Stimulated activated CD4-positive, alpha-beta T cell treated with anti-CD3 and anti-CD28 coated beads, Interleukin-1b, Interleukin-23, amount 100 ng/mL, for 1 hour (primary cell): ENCODE measurements at places on chromosomes 5 and 9.
A peak's percentile ranks its signal among the peaks of the same experiment; 100 is the strongest.

- DNase-seq = no peak
Measured at GRCh38 chr5:135179308-135179980, 145.4 kb upstream of the PITX1 start.

GRCh38 chr9:14148501-14149103 lies 165.3 kb downstream of the NFIB start:
- DNase-seq = no peak

- DNase-seq = no peak
Measured at GRCh38 chr9:109349421-109349846, 28.6 kb upstream of the EPB41L4B start.

- no peak for DNase-seq
Measured at GRCh38 chr9:93263334-93264229, 79.6 kb downstream of the WNK2 start.

- DNase-seq = no peak
Measured at GRCh38 chr9:120242116-120242811, 337.7 kb downstream of the CDK5RAP2 start.

DNA sequence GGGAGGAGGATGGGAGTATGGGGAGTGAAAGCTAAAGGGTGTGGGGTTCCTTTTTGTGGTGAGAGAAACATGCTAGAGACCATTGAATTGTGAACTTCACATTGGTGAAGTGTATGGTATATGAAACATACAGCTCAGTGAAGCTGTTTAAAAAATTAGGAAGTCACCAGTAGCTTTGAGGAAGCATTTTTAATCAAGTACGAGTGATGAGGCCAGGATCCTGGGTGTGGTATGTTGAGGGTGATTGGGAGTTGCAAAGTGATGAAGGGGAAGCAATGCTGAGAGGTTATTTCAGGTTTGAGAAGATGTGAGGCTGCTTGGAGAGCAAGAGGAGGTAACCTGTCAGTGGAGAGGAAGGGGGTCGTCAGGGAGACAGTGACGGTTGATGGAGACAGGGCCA lies 22.7 kb upstream of the CLK4 start:
- DNase-seq = no peak

- DNase-seq = no peak
Measured at GRCh38 chr9:9790216-9790872, 822.5 kb downstream of the PTPRD start.

DNA sequence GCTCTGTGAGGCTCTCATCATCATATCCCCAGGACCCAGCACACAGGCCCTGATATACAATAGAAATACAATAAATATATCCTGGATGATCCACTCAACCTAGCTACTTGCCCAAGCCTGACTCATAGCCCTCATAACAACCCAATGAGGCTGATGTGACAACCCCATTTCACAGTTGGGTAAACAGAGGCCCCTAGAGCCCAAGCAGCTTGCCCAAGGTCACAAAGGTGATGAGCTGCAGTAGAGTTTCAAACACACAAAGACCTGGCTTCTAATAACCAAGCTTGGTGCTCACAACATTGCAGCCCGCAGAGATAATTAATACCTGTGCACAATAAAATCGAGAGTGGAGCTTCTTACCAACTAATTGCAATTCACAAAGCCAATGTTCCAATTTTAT lies 3.2 kb upstream of the AKNA start:
- no peak for DNase-seq

GRCh38 chr9:4305065-4305985 lies 5.5 kb upstream of the GLIS3 start:
- no peak for DNase-seq

- no peak for DNase-seq
Measured at GRCh38 chr9:71744754-71745521, 23.4 kb downstream of the CEMIP2 start.

- no peak for DNase-seq
Measured at GRCh38 chr5:2579126-2579525, 172.4 kb downstream of the IRX2 start.

GRCh38 chr5:68000805-68001204 lies 214.8 kb upstream of the PIK3R1 start:
- DNase-seq = no peak

GRCh38 chr5:137113161-137113560 lies 386.0 kb downstream of the SPOCK1 start:
- DNase-seq = no peak

- DNase-seq = no peak
Measured at GRCh38 chr9:135032041-135032835, 55.2 kb upstream of the OLFM1 start.

GRCh38 chr9:16628413-16628812 lies 242.1 kb downstream of the BNC2 start:
- no peak for DNase-seq

DNA sequence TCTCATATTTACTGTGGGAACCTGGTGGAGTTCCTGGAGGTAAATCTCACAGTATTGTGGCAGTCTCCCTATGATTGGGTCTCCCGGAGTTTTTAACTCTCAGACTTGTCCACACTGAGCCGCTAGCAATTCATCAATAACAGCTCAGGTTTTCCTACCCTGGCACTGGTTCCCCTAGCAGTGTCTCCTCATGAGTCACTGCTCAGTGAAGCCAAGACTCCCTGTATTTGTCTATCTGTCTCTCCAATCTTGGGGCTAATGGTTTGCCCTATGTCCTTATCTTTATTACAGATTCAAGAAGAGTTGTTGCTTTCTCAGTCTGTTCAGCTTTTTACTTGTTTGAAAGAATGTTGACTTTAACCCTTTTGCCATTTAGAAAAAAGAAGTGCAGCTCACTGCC lies 176.7 kb upstream of the FGF10 start:
- no peak for DNase-seq

DNA sequence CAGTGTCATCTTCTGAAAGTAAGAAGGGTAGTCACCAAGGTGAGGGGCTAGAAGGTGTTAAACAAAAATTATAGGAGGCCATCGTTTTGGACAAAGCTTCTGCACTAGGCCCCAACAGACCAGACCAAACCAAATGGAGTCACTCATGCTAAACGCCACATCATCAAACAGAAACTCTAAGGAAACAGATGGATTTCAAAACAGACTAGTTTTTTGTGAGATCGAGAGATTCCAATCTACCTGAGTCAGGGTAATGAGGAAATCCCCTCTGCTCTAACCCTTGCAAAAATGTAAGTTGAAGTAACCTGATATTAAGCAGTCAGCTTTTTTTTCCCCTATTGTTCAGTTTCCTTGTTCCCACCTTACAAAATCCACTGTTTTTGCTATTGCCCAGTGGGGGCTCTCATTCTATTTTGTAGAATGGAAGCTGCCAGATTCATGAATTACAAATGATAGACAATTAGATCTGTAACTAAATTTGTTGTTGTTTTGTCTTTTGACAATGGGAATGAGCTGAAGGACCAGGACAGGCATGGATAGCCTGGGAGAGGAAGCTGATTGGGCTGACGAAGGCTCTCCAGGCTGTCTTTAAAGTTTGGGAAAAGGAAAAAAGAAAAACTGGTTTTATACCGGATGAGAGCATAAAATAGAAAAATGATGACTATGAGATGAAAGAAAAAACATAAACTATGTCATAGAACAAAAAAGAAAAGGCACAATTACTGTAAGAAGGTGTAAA lies 94.7 kb upstream of the ADAMTSL1 start:
- no peak for DNase-seq

GRCh38 chr9:137813167-137813566 lies 64.4 kb upstream of the CACNA1B start:
- DNase-seq = no peak

GRCh38 chr9:37229882-37230482 lies 109.6 kb downstream of the ZCCHC7 start:
- DNase-seq = no peak

DNA sequence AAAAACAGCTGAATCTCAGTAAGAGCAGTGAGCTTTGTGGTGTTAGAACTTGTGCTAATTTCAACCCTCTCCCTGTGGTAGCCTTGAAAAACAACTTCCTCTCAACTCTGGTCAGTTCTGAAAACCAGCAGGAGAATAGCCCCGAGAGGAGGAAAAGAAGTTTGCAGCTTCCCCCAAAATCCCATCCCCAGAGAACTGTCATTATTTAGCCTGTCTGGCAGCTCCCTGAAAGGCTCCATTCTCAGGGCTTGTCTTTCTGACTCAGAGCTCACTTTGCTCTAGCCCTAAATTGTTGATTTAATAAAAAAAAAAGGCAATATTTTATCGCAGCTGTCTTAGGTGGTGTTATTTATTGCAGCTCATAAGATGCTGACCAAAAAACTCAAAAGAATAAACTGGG lies 11.4 kb upstream of the SLC45A2 start:
- no peak for DNase-seq

DNA sequence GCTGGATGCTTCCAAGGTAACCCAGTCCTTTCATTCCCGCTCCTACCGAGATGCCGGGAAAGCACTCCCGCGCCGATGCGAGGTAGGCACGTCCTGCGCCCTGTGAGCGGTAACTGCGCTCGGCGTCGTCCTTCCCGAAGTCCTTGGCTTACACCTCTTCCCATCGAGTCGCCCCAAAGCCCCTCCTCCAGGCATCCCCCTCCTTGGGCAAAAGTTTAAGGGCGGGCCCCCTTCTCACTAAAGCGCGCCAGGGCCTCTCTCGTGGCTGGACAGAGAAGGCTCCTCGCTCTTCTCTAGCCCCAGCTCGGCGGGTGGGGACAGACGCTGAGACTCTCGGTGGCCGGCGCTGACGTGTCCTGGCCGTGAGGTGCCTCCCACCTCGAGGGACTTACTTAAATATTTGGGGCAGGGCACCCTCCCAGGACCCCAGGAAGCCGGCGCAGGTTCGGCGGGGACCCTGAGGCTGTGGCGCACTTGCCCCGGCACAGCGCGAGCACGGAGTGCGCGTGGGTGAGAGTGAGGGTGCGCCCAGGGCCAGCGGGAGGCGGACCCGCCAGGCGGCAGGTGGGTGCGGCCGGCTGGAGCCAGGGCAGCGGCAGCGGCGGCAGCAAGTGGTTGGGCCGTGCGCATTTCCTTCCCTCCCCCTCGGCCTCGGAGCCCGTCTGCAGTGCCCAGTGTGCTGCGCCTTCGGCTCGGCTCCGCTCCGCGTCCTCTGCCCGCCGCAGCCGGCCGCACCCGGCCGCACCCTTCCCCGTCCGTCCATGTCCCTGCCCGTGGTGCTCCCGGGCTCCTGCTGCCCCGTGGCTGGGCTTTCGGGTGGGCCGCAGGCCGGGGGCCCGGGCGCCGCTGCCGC lies at the start of gene ENTREP1:
Gene ENTREP1 (plus strand): TSS at position 667 of the 853 bp plus-strand sequence. CDS start 95 bp downstream, at position 762.
- no peak for DNase-seq

GRCh38 chr9:115615000-115615401 lies 497.0 kb upstream of the TNC start:
- DNase-seq = no peak

GRCh38 chr5:99060306-99061261 lies 131.8 kb upstream of the CHD1 start:
- DNase-seq = peak; percentile 80

- DNase-seq = no peak
Measured at GRCh38 chr5:24547132-24547531, 97.6 kb downstream of the CDH10 start.

DNA sequence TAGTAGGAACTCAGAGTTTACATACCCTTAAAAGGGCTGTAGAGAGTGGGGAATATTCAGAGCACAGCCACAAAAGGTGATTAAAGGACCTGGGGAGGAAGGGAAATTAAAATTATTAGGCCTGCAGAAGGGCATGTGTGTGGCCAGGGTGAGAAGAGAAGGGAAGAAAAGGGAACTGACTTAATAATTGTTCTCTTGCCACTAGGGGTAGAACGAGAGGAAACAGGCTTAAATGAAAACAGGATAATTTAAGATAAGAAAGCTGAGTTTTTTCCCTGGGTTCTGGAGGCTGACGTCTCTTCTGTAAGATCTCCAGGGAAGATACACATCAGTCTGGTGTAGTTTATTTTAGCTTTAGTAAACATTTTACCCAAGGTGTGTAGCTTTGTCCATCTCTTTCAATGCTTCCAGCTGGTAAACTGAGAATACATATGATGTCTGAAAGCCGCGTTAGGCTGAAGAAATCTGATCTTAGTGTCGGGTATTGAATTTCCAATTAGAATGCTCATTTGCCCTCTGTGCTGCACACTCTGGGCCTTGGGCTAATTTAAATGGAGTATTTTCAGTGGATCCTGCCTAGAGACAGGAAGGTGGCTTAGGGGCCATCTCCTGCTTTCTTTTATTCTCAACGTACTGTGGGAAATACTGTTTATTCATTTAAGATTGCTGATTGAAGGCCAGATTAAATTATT lies 416.8 kb downstream of the TMEM38B start:
- no peak for DNase-seq

- no peak for DNase-seq
Measured at GRCh38 chr9:3956081-3956671, 343.7 kb downstream of the GLIS3 start.

DNA sequence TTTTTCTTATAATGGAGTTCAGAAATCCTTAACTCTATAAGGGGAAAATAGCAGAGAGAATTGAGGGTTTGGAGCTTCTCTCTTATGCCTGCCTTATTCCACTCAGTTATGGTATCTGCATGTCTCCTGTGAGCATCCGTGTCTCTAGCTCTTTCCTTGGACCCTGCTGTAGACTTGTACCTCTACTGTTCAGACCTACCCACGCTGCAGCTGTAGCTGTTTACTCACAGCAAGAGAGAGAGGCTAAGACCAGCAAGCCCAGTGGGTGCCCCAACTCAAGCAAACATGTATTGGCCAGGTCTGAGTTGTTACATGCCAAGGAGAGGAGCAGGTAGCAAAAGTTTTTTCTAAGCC lies 7.1 kb upstream of the PCSK1 start:
- DNase-seq = no peak

DNA sequence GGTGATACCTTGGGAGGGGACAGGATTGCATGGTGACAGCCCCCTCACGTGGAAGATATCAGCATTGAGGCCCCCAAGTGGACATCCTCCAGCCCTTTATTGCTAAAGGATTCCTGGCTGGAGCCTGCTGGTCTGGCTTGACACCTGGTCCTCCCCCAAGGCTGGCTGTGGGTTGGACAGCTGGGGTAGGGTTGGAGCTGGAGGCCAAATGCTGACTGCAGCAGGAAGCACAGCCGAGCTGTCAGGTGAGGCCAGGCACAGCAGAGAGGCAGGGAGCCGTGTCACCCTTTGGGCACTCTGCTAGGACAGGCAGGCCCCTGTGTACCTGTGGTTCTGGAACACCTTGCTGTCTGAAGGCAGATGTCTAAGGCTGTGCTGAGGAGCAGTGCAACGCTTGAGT lies 2.2 kb downstream of the CACFD1 start:
- DNase-seq = no peak

GRCh38 chr9:8769153-8769552 lies 969.6 kb upstream of the DMAC1 start:
- DNase-seq = no peak

GRCh38 chr5:179869641-179870402 lies 11.2 kb upstream of the MRNIP start:
- no peak for DNase-seq

DNA sequence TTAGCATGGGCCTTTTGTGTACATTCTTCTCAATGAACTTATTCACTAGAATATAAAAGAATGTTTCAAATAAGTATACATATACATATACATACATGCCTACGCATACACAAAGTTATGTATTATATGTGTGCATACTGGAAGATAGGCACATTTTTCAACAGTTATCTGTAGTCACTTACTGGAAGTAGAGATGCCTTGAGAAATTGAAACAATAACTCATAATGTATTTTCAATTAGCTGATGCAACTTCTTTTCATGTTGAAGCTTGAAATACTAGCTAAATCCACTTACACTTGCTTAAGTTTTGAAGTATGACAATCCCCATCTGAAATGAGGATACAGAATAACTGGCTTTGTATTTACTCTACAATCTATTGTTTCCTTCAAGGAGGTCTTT lies 469.0 kb upstream of the PTGER4 start:
- no peak for DNase-seq
